ENCODE measurements at places on chromosomes 7 and 10.
A peak's percentile ranks its signal among the peaks of the same experiment; 100 is the strongest.

GRCh38 chr7:1814089-1814811 is 144.2 kb downstream of the ELFN1 start:
- no peak for DNase-seq

DNA sequence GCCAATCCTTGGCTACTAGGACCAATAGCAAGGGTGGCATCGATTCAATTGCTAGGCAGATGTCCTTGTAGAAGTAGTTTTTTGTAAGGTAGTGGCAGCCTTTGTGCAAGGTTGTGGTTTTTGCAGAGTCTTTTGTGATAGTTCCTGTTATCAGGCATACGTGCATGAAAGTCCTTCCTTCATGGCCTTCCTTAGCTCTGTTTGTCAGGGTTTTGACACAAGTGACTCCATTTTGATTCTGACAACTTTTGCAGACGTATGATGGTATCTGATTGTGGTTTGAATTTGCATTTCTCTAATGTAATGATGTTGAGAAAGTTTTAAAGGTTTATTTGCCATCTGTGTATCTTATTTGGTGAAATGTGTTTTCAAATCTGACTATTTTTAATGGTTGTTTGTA is 71.8 kb upstream of the SYPL1 start:
- DNase-seq: no peak

- DNase-seq: no peak
Measured at GRCh38 chr7:142999793-143000192, 27.1 kb downstream of the OR9A2 start.

DNA sequence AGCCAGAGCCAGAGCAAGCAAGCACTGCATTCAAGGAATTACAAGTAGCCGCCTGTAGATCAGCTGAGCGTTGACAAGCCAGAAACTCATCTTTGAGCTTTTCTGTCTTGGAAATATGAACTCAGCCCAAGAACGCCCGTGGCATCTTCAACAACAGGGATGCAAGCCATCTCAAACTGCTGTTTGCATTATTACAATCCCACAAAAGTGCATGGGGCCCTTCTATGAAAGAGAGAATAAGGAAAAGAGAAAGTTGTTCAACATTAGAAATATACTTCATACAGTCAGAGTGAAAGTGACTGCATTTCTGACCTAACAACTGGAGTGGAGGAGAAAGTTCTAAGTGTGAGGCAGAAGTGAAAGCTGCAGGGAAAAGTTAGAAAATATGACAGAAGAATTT is 6.5 kb downstream of the SGCE start:
- DNase-seq: no peak

- DNase-seq: no peak
Measured at GRCh38 chr7:19133390-19133789, 11.8 kb downstream of the FERD3L start.

GRCh38 chr10:8283986-8284385 is 229.5 kb downstream of the GATA3 start:
- DNase-seq: no peak

GRCh38 chr7:95476072-95476847 is 9.5 kb upstream of the ASB4 start:
- DNase-seq: no peak

GRCh38 chr7:66330961-66331360 is 125.8 kb downstream of the TPST1 start:
- no peak for DNase-seq

DNA sequence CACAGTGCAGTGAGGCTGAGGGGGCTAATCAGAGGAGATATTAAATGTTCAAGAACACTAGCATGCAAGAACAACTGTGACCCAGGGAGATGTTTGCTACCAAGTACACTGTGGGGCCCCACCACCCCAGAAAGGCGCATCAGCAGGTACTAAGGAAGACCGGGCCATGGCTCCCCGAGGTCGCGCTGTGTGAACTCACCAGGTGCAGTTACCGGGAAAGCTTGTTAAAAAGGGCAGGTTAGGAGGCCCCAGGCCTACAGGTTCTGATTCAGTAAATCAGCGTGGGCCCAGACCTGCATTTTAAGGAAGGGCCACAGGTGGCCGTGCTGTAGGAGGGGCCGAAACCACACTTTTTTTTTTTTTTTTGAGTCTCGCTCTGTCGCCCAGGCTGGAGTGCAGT is 54.6 kb downstream of the TMEM209 start:
- DNase-seq: no peak

DNA sequence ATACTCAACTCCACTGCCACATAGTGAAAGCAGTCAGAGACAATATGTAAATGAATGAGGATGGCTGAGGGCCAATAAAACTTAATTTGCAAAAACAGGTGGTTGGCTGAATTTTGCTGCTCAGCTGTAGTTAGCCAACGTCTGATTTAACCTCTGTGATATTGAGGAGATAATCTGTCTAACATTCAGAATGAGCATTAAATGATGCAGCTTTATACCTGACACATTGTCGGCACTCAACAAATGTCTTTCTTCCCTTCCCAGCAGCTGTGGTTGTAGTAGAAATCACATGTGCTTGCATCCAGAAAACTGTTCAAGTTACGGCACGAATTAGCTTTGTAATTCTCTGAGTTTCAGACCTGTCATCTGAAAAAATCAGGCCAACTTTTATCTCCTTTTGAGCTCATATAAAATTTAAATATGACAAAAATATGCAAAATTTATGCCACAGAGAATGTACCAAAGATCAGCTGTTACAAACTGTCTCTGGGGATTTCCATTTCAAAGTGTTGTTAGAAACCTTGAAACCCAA is 1239.7 kb downstream of the GATA3 start:
- DNase-seq: no peak

GRCh38 chr7:12436126-12436525 is 32.5 kb upstream of the VWDE start:
- no peak for DNase-seq

- no peak for DNase-seq
Measured at GRCh38 chr10:91745090-91745831, 53.0 kb upstream of the TNKS2 start.

DNA sequence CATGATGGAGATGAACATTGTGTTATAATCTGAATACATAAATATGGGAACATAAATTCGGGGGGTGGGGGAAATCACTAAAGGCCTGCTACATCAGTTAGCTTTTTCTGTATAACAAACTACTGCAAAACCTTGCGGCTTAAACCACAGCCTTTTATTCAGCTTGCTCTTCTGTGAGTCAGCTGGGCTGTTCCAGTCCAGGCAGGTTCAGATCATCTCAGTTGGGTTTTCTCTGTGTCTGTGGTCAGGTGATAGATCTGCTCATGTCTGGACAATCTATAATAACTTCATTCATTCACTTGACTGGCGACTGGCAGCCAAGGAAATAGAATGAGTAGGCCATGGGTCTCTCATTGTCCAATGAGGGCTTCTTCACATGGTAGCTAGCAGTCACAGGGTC is 23.5 kb downstream of the HTR7 start:
- no peak for DNase-seq

DNA sequence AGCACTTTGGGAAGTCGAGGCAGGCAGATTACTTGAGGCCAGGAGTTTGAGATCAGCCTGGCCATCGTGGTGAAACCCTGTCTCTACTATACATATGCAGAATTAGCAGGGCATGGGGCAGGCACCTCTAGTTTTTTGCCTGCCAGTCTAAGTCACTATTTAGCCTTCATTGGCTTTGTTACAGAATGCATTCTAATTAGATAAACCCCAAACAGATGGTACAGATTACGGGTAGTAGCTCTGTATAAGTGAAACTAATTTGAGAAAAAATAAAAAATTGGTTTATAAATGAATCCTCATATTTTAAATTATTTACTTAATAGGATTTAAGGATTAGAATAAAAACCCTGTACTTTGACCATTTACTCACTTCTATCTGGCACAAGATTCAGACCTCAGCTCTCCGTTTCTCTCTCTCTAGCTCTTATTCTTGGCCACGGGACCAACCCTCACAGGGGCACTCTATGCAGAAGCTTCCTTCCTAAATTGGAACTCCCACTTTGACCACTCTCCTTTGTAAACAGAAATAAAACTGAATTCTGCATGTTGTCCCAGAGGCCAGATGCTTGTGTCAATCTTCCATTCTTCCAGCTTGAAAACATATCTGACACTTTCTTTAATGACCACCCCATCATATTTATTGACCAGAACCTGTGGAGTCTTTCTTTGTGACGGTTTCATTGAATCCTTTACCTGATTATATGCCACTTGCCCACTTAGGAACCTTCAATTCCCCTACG is 26.8 kb downstream of the BET1 start:
- DNase-seq: no peak

DNA sequence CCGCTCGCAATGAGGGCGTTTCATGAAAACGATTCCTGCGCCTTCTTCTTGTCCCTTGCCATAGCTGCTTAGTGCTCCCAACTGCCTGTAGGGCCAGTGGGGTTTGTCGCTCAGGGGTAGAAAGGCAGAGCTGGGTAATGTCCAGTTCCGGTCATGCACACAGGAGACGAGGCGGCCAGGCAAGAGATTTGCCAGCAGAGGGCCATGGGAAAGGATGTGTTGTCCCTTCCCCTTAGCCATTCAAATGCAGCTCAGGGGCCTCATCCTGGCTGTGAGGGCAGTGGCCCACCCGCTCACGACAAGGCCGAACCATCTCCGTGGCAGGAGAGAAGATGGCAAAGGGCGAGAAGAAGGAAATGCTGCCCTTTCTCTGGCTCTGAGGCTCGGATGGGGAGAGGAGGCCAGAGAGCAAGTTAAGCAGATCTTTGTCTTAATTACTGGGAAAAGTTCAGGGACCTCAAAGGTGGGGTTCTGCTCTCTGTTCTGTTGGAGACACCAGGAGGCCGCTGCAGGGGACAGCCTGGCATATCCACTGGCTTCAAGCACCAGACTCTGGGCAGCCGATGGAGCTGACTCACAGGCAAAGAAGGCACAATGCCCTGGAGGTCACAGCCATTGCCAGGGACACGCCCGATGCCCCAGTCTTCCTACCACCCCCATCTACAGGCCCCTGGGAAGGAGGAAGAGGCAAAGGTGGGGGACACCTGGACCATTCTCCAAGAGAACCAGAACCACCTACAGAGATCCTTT is 534.8 kb upstream of the MGMT start:
- DNase-seq: no peak

GRCh38 chr10:76576276-76576962 is 1061.2 kb downstream of the KCNMA1 start:
- no peak for DNase-seq

- no peak for DNase-seq
Measured at GRCh38 chr7:87148332-87148955, 3.8 kb upstream of the DMTF1 start.

GRCh38 chr10:122490786-122491680 is 29.7 kb downstream of the HTRA1 start:
- DNase-seq: no peak

GRCh38 chr7:117127585-117128168 is 174.4 kb downstream of the ST7 start:
- peak; percentile 46 for DNase-seq

GRCh38 chr7:69790977-69791724 is 192.9 kb downstream of the AUTS2 start:
- no peak for DNase-seq

DNA sequence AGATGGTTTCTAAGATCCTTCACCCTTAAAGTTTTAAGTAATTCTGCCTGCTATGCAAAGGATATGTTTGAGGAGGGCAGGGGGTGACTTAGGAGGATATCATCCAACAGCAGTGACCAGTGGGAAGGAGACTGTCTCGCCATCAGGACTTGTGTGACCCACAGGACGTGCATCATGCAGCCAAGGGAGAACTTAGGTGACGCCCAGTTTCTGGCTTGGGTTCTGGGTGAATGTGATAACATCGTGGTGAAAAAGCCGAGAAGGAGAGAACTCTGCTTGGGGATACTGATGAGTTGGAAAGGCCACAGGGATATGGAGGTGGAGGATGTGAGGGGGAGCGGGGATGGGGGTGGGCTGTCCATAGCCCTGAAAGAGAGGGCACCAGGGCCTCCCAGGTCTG is 3.8 kb downstream of the WIPI2 start:
- DNase-seq: no peak

DNA sequence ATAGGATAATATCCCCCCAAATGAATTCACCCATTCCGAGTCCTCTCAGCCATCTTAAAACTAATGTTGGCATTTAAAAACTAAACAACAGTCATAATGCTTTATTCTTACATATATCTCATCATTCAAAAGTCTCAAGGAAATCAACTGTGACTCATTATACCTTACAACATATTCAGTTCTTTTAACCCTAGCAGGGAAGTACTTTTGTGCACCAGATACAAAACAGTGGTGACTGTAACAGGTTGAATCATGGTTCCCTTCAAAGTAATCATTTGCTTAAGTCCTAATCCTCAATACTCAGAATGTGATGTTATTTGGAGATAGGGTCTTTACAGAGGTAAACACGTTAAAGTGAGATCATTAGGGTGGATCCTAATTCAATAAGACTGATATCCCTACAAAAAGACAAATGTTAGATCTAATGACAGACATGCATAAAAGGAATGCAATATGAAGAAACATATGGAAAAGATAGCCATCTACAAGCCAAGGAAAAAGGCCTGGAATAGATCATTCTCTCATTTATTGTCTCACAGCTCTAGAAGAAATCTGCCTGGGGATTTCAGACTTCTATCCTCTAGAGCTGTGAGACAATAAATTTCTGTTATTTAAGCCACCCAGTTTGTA is 42.3 kb downstream of the RELN start:
- DNase-seq: no peak

- DNase-seq: no peak
Measured at GRCh38 chr7:42722716-42723115, 189.2 kb downstream of the C7orf25 start.

GRCh38 chr7:151403764-151404163 is 6.1 kb downstream of the WDR86 start:
- no peak for DNase-seq

DNA sequence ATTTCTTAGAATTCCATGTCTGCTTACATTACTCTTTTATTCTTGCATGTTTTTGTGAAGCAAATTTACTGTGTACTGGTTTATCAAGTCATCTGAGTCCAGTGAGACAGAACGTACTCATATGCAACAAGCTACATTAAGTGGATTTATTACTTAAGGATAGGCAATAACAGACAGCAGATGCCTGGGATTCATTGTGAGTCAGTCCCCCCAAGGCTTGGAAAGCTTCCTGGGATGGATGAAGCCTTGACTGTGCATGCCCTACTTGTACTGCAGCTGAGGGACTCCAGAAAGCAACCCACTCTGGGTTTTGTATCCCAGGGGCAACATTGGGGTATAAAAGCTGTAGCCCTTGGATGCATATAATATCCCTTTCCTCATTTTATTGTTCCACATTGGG is 113.4 kb upstream of the RAB18 start:
- DNase-seq: no peak

- DNase-seq: no peak
Measured at GRCh38 chr10:91629715-91630549, 2.9 kb downstream of the PPP1R3C start.

GRCh38 chr10:73228247-73228646 is 18.8 kb downstream of the DNAJC9 start:
- DNase-seq: no peak

DNA sequence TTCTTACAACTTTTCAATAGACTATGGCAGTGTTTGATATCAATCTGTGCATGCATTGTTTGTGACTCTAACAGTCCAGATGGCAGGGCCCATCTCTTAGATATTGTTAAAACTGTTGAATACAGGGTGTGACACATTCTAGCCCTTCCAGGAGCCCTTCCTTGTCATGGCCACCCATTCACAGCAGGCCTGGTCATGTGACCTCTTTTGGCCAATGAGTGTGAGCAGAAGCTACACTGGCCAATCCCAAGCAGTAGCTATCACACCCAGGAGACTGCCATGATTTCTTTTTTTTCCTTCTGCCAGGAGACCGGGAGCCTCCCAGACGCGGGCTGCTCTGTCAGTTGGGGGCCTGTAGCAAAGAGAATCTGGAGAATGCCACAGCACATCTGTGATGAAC is 655.4 kb upstream of the MKI67 start:
- DNase-seq: no peak
